H4 (cell line): ENCODE measurements at places on chromosomes 3 and 15. TPM values are rescaled to one million over a fixed set of nuclear protein-coding genes. Genes with fewer than 3 reads are reported as not detected.

The GOLGA6L6 gene
- total RNA-seq, result not detected in 2 replicates

The VWA5B2 gene
- total RNA-seq, result not detected in 2 replicates

The CADPS gene
- total RNA-seq, result 0.17 TPM in 1 of 2 replicates, not detected in the other

The TUSC2 gene
- 11.5 and 29.1 TPM in 2 replicates for total RNA-seq

- DNase-seq, result no peak
Measured at GRCh38 chr3:41180396-41180795, 18.9 kb upstream of the CTNNB1 start.
